ENCODE measurements at places on chromosomes 1 and 21.

- DNase-seq, result no peak
Observed at GRCh38 chr1:65323246-65323645, 13.9 kb downstream of the DNAJC6 start.

- DNase-seq, result no peak
Observed at GRCh38 chr1:185585770-185586169, 148.4 kb upstream of the HMCN1 start.

GRCh38 chr1:22452481-22452957, 868 bp downstream of the ZBTB40 start:
- DNase-seq, result peak; percentile 52

GRCh38 chr1:1451696-1452364, 2.3 kb downstream of the ATAD3C start:
- DNase-seq, result no peak

DNA sequence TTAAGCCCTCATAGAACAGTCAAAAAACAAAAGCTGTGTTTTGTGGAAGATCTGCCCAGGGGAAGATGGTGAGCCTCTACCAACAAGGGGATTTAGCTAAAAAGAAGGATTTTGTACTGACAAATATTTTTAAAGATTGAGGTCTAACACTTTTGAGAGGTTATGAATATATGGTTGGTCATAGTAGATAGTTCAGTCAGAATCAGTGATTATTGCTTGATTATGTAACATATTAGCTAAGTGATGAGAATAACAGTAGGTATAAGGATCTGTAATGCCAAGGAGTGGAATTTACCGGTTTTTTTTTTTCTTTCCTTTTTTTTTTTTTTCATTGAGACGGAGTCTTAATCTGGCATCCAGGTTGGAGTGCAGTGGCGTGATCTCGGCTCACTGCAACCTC, 79.0 kb downstream of the SASS6 start:
- no peak for DNase-seq

GRCh38 chr1:114299331-114299975, 145.8 kb upstream of the SYT6 start:
- no peak for DNase-seq

GRCh38 chr1:205967554-205968335, 24.5 kb upstream of the SLC26A9 start:
- DNase-seq, result no peak

- no peak for DNase-seq
Observed at GRCh38 chr1:43592974-43593683, 56.8 kb upstream of the KDM4A start.

DNA sequence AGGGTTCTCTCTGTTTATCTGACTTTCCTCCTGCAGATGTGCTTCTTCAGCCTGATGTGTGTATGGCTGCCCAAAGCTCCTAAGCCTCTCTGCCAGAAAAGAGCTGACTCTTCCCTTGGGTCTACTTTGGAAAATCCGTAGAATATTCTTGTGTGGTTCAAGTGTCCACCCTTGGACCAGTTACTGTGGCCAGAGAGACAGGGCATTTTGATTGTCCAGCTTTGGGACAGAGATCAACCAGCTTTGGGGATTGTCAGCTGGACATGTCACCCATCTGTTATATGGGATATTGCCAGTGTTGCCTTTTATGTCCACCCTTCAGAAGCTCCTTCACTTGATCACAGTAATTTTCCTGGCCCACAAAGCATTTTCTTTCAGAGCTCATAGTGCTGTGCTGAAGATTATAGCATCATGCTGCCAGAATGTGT, 126.2 kb upstream of the L1TD1 start:
- DNase-seq, result no peak

DNA sequence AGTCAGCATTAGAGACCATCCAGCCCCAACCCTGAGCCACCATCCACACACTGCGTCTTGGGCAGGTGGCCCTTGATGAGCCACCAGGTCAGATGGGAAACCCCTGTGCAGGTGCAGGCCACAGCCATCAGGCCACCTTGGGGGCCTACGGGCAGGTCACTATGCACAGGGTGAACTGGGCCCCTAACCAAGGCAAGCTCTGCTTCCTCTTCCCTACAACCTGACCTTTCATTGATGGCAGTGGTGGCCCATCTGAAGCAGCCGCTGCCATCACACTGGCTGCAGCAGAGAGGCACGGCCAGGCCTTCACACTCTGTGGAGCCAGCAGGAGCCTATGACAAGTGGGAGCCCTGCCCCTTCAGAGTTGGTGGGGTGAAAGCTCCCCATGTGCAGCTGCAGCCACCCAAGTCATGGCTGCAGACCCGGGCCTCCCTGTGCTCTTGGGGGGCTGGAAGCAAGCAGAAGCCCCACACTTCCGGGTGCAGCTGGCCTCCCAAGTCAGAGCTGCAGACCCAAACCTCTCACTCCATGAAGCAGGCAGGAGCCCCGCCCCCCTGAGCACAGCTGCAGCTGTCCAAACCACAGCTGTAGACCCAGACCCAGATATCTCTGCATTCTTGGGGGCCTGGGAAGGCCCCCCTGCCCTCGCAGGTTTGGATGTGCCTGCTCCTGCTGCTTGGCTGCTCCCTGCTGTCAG, 681.5 kb downstream of the MATN1 start:
- no peak for DNase-seq

DNA sequence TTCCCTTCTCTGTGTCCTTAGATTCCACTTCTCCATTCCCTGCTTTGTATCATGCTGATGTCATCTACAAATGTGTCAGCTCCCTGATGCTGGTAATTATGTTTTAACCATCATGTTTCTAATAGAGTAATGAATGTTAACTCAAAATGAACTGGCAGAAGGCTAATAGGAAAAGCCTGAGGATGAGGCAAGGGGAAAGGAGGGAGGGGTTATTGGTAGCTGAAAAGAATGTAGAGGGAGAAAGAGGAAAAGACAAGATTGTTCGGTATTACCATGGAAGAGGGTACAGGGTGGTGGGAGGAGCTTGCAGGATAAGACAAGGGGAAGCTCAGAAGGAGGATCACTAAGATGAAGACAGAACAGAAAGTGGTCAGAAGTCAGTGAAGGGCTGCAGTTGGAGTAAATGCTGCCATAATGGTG, 150.9 kb downstream of the ZC3H11B start:
- no peak for DNase-seq

- DNase-seq, result no peak
Observed at GRCh38 chr1:64822621-64823020, 77.7 kb downstream of the RAVER2 start.

DNA sequence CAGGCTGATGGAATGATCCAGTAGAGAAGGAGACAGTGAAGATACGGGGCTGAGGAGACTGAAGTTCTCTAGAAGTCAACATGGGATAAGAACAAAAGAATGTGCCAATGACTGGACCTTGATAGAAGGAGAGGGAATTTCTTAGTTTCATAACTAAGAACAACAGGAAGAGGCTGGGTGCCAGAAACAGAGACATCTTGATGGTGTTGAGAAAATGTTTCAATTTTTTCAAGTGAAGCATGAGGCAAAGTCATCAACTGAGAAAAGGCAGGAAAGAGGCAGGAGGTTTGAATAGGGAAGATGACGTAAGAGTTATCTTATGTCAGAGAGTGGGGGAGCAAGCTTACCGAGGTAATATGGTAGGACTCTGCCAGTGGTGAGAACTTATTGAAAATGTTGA, 80.1 kb downstream of the SPAG17 start:
- no peak for DNase-seq

DNA sequence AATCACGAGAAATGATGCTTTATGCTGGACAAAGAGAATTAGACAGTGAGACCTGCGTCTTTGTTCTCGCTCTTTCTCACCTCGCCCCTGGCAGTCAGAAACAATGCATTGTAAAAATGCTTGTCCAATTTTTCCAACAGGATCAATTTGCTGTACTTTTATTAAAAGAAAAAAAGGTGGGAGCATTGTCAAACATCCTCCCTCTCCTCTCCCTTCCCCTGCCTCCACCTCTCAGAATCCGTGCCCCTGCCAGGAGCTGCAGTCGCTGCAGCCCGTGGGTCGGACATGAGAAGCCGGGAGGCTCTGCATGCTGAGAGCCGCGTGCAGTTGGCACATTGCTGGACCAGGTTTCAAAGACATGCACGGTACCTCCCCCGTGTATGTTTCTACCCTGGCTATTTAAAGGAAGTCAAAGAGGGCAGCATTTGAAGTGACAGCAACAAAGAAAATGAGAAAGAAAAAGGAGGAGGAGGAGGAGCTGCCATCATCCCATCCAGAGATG, 161.0 kb upstream of the KAZN start:
- peak; percentile 15 for DNase-seq

- DNase-seq, result no peak
Observed at GRCh38 chr1:187270256-187270655, 441.5 kb downstream of the PLA2G4A start.

- DNase-seq, result no peak
Observed at GRCh38 chr1:109298666-109299557, 7.9 kb downstream of the MYBPHL start.
